NCI-H2107 (cell line): ENCODE measurements at places on chromosomes 3 and 15.

DNA sequence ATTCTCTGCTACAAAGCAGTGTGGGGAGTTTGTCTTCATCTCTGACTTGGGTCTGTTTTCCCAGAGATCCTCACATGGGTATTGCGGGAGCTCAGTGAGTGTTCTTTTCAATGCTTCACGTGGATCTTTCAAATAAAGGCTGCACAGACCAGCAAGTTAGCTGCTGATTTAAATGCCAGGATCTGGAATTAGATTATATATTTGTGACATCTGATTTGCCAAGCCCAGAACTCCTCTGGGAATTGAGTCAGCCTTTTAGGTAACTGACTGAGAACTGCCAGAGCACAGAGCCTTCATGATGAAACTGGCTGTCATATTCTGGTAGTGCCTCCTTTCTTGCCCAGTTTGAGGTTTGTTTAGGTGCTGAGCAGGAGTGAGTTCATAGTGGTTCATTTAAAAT, 14.7 kb downstream of the EDEM1 start:
- no peak for DNase-seq

GRCh38 chr15:41948490-41948889, 23.9 kb downstream of the EHD4 start:
- no peak for DNase-seq

DNA sequence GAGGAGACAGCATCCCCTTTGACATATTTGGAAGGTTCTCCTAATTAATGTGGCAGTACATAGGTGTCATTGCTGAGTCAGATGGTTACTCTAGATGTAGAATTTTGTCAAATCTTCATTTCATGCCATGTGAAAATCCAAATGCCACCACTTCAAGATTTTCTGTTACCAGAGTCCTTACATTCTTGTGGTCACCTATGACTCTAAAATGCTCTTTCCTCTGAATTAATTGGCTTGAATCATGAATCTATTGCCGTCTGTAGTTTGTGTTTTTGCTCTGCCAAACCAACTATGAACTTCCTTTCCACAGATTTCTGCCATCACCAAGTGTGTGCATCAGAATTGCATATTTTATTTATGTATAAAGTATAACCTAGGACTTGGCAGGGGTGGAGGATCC, 269.4 kb upstream of the ZPLD1 start:
- DNase-seq: no peak

DNA sequence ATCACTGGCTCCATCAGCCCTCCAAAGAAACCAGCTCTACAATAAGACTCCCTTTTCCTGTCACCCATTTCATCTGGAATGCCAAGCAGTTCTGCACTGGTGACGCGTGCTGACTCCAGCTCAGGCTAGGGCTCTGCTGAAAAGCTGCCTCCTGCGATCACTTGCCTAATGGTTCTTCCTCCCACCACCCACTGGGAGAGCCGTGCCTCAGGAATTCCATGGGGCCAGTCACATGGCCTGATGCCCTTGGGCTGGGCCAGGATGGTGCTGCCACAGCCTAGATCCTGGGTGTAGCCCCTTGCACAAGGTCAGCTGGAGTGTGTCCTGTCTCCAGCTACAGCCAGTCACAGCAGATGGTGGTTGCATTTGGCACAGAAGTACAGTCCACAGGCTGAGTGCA, 98.9 kb downstream of the DNAJB8 start:
- DNase-seq: no peak

GRCh38 chr15:68797191-68797590, 23.5 kb downstream of the ANP32A start:
- DNase-seq: no peak

DNA sequence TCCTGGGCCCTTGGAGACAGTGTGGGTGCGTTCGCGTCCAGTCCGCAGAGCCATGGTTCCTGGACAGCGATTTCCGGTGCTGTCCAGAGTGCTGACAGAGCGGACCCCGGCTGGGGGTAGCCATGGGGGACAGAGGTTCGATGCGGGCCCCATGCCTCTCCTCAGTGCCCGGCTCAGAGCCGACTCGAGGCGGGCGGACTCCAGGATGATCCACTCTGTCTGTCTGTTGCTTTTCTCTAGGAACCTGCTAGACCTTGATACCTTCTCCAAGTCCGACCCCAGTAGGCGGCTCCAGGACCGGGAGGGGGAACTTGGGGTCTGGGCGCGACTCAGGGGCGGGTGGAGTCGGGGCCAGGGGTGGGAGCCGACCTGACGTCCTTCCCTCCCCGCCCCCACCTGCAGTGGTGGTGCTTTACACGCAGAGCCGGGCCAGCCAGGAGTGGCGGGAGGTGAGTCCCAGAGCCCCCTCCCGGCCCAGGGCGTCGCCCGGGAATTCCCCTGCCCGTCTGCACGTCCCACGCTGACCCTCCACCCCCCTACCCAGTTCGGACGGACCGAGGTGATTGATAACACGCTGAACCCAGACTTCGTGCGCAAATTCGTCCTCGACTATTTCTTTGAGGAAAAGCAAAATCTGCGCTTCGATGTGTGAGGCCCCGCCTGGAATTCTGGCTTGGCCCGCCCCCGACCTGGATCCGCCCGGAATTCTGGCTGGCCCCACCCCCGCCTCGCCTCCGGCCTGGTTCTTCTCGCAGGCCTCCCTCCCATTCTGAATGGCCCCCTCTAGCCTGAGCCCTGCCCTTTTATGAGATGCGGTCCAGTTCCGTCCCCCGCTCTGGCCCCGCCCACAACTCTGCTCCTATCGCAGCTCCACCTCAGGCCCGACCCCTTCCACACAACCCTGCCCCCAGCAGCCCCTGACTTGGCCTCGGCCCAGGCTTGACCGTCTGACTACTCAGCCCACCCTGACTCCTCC, 1.0 kb downstream of the CPNE9 start:
- no peak for DNase-seq

- DNase-seq: no peak
Observed at GRCh38 chr3:172803489-172803888, 53.0 kb downstream of the ECT2 start.

DNA sequence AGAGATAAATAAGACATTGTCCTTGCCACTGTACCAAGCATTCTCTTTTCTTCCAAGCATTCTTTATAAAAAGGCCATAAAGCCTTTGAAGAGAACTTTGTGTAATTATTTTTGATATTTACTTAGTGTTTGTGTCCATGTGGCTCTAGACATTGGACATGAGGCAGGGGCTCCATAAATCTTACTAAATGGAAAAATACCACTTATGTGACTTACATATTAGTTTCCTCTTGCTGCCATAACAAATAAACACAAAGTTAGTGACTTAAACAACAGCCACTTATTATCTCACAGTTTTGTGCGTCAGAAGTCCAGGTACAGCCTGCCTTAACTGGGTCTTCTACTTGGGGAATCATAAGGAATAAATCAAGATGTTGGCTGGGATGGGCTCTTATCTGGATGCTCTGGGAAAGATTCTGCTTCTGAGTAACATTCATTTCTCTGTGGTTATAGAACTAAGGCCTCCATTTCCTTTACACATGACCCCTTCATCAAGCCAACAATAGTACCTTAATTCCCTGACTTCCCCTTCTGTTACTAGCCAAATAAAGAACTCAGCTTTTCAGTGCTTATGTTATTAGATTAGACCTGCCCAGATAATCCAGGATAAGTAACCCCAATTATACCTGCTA, 59.9 kb upstream of the COL8A1 start:
- DNase-seq: no peak

DNA sequence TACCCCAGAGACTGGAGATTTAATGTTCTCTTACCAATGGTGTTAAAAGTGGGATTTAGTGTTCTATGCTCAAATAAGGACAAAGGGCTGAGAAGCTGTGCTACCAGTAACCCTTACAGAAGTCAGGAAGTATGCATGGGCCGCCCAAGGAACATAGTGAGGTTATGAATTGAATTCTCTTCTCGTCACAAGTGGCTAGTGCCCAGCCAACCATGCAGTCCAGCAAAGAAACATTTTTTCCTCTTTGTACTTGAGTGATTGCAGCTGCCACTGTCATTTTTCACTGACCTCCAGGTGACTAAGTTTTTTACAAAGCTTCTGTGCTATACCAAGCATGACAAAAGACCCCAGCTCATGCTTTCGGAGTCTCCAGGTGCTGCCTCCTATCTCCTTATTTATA, 110.6 kb upstream of the DCBLD2 start:
- no peak for DNase-seq

- DNase-seq: no peak
Observed at GRCh38 chr3:58009749-58010535, 1.7 kb downstream of the FLNB start.

GRCh38 chr15:90684281-90684680, 32.9 kb upstream of the BLM start:
- DNase-seq: no peak

- DNase-seq: no peak
Observed at GRCh38 chr3:56126632-56127031, 341.6 kb downstream of the ERC2 start.

DNA sequence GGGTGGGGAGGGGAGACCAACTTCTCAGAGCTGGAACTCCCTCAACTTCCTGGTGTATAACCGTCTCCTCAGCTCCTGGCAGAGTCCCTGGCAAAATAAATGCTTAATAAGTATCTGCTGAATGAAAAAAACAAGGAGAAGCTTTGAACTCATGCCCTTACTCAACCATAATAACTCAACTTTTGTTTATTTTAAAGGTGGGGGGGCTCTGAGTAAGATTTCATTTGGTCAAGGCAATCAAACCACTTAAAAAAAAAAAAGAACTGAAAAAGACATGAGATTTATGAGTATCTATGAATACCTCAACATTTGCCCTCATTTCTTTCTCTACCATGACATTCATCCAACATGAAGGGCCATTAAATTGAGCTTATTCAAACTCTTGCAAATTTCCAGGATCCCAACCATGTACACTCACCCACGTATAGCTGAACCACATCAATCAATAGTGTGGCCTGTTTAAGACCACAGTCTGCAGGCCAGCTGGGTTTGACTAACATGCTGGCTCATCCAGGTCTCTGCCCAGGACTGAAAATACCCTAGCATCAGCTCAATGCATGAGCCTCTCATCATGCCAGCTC, 157.9 kb downstream of the FOXP1 start:
- no peak for DNase-seq

DNA sequence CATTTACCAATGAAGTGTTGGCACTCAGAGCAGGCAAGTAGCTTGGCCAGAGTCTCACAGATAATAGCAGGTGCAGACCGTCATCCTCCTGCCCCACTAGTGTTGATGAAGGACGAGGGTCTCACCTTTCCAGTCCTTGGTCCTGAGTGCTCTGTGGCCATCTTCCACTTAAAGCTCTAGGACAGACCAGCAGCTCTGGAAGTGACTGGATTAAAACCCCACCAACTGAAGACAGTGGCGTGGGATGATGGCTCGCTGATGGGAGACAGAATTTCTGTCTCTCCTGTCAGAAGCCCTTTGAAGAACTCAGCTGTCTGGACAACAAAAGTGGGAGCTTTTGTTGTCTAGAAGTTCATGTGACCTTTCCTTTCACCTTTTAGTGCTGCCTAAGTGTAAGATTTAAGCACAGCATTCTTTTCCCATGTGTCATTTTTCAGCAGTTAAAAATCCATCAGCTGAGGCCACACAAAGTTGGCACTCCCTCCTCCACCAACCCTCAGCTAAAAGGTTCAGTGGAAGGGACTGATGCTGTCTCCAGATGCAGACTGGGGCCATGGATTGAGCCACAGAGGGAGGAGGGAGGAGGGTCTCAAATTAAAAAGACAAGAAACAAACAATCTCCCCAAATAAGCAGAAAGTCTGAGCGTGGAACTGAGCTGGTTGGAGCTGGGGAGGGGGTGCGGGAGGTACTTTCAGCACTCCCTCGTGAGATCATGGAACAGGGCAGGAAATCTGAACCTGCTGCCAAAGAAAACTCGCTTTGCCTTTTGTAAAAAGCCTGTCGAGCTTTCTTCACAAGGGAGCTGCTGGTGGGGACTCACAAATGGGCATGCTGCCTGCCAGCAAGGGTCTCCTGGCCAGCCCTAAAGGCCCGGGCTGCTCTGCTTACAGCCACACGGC, 148.5 kb upstream of the CTDSPL start:
- no peak for DNase-seq

DNA sequence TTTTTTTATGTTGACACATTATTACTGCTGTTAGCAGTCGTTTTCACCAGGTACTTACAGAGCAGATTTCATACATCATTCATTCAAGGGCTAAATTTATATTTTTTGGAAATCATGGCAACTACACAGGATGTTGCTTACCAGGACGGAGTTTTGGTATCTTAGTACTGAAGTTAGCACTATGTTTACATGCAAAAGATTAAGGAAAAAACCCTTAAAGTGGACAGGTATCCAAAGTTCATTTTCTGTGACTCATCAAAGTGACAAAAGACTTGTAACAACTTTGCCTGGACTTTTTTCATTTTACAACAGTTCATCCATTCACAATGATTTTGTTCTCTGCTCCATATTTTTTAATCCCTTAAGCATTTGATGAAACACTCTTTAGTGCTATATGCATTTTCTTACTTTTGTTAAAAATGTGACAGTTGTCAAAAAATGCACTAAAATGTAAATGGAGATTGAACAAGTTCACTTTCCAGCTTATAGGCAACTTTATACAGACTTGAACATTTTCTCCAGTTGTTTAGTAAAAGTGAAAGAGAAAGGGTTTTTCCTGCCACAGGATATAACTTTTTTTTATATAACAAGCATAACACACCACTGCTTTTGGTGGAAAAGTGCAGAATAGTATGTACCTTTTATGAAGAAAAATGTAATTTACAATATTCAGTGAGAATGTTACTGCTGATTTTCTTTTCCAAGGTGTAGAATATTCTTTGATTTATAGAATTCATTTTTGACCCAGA, 104.1 kb downstream of the STT3B start:
- DNase-seq: no peak

GRCh38 chr3:26768068-26768651, 145.6 kb downstream of the LRRC3B start:
- no peak for DNase-seq

- no peak for DNase-seq
Observed at GRCh38 chr3:42751609-42752008, 21.4 kb downstream of the CCDC13 start.

GRCh38 chr3:62805580-62806277, 69.5 kb downstream of the CADPS start:
- DNase-seq: no peak

- DNase-seq: no peak
Observed at GRCh38 chr3:96264701-96265100, 549.7 kb upstream of the EPHA6 start.

DNA sequence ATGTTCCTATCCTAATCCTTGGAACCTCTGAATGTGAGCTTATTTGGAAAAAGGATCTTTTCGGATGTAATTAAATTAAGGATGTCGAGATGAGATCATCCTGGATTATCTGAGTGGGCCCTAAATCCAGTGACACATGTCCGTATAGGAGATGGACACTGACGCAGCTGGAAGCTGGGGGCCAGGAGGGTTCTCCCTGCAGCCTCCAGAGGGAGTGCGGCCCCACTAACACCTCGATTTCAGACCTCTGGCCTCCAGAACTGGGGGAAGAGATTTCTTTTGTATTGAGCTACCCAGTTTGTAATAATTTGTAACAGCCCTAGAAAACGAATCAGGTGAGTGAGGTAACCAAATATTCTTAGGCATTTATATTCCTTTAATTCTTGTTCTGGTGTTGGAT, 2.5 kb downstream of the DNAJB8 start:
- no peak for DNase-seq
